ENCODE measurements at places on chromosomes 2 and 18.

GRCh38 chr18:11147371-11147951, 1.9 kb downstream of the PIEZO2 start:
- DNase-seq: no peak

- DNase-seq: peak; percentile 99
Measured at GRCh38 chr2:27050281-27050995, 1.0 kb upstream of the AGBL5 start.

DNA sequence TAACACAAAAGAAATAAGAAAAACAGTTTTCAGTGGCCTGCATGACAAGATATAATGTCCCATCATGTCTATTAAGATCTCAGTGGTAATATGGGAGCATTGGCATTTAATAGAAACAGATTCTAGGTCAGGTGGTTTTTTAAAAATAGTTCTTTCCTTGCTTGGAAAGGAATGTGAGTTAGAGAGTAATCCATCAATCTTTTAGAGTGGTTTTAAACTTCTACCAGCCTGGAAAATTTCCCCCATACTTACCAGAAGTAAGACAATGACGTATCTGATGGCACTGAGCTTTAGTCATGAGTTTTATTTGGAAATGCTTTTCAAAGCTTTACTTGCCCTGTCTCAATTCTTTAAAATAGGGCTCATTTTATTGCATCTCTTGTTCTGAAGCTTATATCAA, 441.7 kb upstream of the SMIM21 start:
- no peak for DNase-seq

DNA sequence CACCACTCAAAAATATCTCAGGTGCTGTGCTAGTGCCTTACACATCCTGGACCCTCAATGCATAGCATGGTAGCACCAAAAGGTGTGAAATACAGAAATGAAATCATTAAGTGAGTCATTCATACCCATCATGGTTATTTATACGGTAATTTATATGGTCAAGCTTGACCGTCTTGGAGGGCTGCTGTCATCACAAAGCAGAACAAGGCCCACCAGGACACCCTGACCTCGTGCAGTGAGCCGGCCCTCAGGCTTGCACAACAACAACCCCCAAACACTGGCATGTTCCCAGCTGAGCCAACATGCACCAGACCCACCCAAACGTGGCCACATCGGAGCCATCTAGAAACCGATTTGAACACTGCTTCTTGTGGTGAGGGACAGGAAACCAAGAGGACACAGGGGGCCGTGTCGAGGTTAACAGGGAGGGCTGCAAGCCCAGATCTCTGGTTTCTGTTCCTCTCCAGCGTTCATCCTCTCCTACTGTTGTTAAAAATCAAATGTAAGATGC, 378.5 kb upstream of the ID2 start:
- no peak for DNase-seq

DNA sequence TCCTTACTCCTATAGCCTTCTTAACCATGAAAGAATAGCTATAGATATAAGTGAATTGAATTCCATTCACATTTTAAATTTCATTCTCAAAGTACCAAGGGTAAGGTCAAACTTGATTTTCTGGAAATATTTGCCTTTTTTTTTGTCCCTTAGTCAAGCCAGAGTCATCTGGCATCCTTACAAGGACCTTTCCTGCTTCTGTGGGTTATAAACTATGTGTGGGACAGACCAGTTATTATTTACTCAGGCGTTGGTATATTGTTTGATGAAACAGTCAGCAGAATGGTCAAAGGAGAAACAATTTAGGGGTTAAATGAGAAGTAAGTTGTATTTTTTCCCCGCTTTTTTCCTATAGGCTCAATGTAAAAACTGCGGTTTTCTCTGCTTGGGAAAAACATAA, 1103.2 kb upstream of the ZEB2 start:
- no peak for DNase-seq

DNA sequence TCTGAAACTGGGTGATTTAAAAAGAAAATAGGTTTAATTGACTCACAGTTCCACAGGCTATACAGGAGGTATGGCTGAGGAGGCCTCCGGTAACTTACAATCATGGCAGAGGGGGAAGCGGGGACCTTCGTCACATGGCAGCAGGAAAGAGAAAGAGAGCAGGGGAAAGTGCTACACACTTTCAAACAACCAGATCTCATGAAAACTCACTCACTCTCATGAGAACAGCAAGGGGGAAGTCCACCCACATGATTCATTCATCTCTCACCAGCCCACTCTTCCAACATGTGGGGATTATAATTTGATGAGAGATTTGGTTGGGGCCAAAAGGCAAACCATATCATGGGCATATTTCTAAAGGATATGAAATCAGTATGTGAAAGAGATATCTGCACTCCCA, 12.0 kb upstream of the ARHGAP15 start:
- DNase-seq: no peak

- DNase-seq: peak; percentile 11
Measured at GRCh38 chr18:44507729-44508325, 172.9 kb upstream of the SETBP1 start.

DNA sequence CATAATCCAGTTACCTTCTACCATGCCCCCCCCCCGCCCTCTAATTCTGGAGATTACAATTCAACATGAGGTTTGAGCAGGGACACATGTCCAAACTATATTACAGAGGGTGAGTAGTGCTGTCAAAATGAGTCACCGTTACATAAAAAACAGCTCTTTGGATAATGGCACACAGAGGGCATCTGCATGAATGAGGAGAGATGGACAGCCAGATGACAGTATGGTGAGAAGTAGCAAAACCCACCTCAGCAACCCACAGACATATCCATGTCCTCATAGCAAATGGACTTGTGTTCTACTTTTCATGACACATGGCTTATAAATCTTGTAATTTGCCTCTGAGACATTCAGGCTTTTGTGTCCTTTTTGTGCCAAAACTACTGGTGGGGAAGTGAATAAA, 132.0 kb downstream of the EML6 start:
- DNase-seq: no peak

- no peak for DNase-seq
Measured at GRCh38 chr18:21593540-21594257, 6.8 kb downstream of the ESCO1 start.

- DNase-seq: no peak
Measured at GRCh38 chr2:8653485-8653884, 28.4 kb upstream of the ID2 start.

- DNase-seq: peak; percentile 45
Measured at GRCh38 chr18:6994056-6994770, 123.4 kb downstream of the LAMA1 start.

Measured in tongue (tissue), 3 donors.